ENCODE measurements at places on chromosomes 12 and 14.

- DNase-seq, result no peak
Observed at GRCh38 chr14:34179727-34180126, 228.9 kb upstream of the EGLN3 start.

DNA sequence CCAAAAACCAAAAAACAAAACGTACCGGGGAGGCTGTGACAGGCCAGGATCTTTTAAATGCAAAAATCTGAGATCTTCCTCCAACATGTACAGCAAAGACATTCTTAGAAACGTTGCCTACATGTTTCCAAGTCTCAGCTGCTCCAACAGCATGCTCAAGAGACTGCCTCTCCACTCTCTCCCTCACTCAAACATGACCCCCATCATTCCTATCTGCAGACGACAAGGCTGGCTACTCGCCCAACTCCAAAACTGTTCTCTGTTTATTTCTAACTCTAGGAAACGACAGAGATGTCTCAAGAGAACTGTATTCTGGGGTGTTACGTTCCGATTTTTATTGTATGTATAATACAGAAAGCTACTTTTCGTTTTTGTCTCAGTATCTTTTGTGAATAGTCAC, 57.5 kb upstream of the TMCC3 start:
- DNase-seq, result no peak

GRCh38 chr12:9851050-9851449, 18.1 kb downstream of the CLEC2B start:
- DNase-seq, result no peak

GRCh38 chr12:111041091-111041490, 120.7 kb upstream of the MYL2 start:
- no peak for DNase-seq

DNA sequence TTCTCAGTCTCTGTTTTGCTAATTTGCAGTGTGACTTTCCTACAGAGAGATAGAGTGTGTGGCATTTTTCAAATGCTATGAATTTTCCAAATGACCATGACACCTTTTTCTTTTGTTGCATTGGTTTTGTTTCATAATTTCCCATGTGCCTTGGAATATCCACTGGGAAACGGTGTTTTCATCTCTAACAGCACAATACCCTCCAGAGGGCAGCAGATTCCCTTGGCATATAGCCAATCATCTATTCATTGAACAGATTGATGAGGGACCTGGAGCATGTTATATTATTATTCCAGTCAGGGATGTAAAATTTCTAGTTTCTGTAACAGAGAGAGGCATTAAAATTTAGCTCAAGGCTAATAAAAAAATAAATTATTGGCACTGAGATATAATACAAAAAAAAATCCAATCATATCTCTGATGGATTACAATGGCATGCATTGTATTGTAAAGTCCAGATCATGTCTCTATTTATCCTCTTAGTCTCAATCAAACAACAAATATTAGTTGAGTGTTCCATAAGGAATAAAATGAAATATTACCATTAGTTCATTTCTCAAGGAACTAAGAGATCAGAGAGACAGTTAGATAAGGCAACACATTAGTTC, 29.6 kb upstream of the NTN4 start:
- DNase-seq, result no peak

- DNase-seq, result no peak
Observed at GRCh38 chr14:75249958-75250336, 28.7 kb upstream of the FOS start.

GRCh38 chr14:36059531-36059930, 117.0 kb downstream of the PTCSC3 start:
- no peak for DNase-seq

GRCh38 chr12:116448165-116448739, 110.9 kb upstream of the MAP1LC3B2 start:
- DNase-seq, result no peak

- DNase-seq, result no peak
Observed at GRCh38 chr14:100453930-100454329, 130.8 kb downstream of the SLC25A47 start.

- no peak for DNase-seq
Observed at GRCh38 chr12:8734873-8735381, 37.1 kb downstream of the RIMKLB start.

GRCh38 chr12:119665164-119665929, 2.6 kb upstream of the PRKAB1 start:
- DNase-seq, result no peak

DNA sequence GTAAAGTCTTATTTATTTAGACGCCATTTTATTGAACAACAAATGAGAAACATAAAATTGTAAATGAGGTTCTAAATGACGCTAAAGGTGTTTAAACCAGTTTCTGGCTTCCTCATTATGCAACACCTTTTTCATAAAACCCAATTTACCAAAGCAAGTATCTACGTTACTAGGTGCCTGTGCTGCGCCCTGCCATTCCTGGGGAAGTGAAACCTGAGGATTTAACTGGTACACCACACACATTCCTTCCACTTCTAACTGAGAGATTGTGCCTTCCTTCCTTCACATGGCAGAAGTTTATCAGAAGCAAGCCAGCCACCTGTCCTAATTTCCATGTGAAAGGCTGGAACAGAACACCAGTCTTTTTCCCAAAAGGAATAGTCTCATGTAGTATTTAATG, 40.3 kb upstream of the GCH1 start:
- no peak for DNase-seq

GRCh38 chr12:1692226-1692625, 1.4 kb downstream of the ADIPOR2 start:
- no peak for DNase-seq

GRCh38 chr12:62737188-62737587, 197.8 kb downstream of the PPM1H start:
- no peak for DNase-seq

- no peak for DNase-seq
Observed at GRCh38 chr12:102435827-102436436, 44.4 kb downstream of the IGF1 start.

DNA sequence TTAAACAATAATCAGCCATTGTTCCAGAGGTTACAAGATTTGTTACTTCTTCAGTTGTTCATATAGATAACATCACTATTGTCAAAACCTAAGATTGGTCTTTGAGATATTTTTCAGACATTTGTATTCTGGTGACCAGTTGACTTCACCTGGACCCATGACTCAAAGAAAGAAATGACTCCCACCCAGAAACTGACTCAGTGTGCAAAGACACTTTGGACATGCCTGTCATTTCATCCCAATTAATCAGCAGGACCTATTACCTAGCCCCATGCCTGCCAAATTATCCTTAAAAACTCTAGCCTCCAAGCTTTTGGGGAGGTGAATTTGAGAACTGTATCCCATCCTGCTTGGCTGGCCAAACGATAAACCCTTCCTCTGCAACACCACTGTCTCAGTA, 27.7 kb upstream of the TSPAN11 start:
- no peak for DNase-seq

- DNase-seq, result no peak
Observed at GRCh38 chr14:69037790-69038454, 58.8 kb upstream of the ACTN1 start.

DNA sequence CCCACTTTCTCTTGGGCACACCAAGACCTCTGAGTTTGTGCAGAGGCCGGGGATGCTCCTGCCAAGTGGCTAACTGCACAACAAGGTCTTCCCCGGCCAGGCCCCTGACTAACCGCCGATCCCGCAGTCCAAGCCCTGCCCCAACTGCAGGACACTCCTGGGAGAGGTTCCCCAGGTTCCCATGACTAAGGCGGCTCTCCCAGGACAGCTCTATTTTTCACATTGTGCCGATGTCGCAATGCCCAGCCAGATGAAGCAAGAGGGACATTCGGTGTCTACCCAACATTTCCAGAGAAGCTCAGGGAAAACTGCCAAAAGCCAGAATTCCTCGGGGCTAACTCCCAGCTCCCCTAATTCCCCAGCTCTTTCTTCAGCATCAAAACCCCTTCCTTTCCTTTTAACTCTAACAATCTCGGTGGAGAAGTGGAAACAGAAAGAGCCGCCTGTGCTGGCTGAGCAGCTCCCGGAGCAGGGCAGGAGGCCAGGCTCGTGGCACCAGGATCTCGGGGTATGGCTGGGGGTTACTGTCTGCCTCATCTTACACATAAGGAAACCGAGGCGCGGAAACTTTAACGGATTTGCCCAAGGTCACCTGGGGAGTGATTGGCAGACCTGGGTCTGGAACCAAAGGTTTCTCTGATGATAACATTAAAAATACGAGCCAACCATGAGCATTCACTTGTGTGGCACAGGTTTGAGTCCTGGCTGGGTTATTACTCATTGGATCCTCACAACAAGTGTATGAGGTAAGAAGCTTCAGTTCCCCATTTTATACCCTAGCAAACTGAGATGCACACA, 318.2 kb downstream of the BCL11B start:
- no peak for DNase-seq

DNA sequence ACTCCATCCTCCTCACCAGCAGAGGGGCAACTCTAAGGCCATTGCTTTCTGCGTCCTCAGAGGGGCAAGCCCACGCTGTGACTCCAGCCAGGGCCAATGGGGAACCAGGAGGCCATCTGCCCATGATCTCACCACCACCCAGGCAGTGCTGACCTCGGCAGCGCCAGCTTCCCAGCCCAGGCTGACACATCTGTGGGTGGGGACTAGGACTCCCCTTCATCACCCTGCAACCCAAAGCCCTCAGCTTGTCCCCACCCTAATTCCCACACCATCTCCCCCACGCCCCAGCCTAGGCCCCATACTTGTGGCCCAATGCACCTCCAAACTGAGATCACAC, 58.6 kb downstream of the VWF start:
- no peak for DNase-seq

DNA sequence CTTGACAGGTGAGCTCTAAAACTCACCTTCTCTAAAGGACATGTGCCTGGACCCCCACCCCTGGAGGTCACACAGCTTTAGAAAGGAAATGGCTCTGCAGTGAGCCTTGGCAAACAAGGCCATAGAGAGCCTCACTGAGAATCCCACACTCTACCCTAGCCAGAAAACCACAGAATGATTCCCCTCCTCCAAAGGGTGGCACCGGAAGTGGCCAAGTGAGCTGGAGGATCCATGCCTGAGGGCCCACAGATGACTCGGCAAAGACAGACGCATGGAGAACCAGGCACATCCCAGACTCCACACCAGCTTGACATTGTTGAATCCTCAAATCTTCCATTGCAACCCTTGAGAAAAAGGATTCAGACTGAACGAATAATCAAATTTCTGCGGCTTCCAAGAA, 54.2 kb upstream of the PTHLH start:
- no peak for DNase-seq

- DNase-seq, result no peak
Observed at GRCh38 chr12:118103201-118103600, 610 bp downstream of the VSIG10 start.

DNA sequence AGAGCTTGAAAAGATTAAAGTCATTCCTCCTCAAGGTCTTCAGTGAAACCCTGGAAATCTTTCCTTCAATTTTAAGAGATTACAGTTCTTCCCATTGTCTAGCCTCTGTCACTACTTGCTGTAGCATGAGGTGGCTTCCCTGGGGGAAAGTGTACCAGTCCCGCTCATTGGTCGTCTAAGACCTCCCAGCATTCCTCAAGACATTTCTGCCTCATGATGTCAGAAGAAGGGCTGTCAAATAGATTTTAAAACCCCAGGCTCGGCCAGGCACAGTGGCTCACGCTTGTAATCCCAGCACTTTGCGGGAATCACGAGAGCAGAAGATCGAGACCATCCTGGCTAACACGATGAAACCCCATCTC, 46.7 kb downstream of the SMUG1 start:
- DNase-seq, result no peak

DNA sequence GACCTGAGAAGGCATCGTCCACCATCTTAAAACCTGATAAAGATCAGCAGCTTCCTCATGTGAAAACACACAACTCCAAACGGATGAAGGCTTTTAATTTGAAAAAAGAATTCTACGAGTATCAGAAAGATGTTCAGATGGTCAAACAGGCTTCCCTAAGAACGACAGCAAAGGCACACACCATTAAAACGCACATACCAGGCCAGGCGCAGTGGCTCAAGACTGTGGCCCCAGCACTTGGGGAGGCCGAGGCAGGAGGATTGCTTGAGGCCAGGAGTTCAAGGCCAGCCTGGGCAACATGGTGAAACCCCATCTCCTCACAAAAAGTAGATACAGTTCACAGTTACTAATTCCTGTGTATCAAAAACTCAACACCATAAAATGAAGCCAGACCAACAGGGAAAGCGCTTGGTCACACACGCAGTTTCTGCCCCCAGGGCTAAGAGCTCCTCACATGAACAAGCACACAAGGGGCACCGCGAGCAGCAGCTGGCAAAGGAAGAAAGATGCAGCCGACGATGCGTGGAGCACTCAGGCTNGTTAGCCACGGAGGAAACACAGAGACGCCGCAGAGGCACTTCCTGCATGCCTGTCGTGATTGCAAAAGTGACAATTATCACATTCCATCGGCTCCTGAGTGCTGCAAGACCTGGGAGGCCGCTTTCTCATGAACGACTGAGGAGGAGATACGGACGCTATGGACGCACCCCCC, 78.0 kb downstream of the NOC4L start:
- no peak for DNase-seq

DNA sequence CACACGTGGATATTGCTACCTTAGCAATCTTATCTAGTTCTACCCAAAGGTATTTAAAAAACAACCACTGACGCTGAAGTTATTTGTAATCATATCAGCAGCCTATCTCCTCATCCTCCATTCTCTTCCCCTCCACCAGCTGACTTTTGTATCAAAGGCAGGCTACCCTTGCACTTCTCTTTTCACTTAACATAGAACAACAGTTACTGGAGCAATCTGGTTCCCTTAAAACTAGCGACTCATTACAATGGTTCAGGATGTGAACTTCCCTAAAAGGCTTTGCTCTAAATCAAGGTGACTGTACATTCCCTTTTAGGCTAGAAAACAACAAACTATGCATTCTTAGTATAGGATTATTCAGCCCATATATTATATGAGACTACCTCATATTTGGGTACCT, 404.7 kb downstream of the APAF1 start:
- no peak for DNase-seq

- no peak for DNase-seq
Observed at GRCh38 chr12:104219361-104219892, 3.8 kb downstream of the TXNRD1 start.

DNA sequence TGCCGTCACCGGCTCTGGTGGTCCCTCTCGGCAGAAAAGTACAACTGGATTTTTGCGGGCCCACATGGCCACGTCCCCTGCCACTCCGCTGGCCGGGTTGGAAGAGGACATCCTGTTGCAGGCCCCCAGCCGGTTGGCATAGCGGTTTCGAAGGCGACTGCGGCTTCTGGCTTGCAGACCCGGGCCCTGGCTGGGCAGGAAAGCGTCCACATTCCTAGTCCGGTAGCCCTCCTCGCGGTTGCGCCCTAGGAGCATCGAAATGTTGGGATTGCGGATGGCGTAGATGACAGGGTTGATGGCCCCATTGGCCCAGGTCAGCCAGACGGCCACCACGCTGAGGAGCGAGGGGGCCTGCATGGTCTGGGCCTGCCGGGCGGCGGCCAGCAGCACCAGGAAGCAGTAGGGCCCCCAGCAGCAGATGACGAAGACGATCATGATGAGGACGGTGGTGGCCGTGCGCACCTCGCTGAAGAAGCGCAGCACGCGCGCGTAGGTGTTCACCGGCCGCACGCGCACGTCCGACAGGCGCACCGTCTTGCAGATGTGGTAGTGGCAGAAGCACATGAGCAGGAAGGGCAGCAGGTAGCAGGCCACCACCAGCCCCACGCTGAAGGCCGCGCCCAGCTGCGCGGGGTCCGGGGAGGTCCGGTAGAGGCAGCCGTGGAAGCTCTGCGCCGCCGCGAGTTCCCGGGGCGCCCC, 1.2 kb downstream of the GPR135 start:
- DNase-seq, result peak; percentile 26

Measured in stimulated activated CD4-positive, alpha-beta T cell treated with anti-CD3 and anti-CD28 coated beads, Interleukin-15, amount 100 ng/mL, for 1 hour (primary cell).